ENCODE measurements at places on chromosomes 1 and 21.

DNA sequence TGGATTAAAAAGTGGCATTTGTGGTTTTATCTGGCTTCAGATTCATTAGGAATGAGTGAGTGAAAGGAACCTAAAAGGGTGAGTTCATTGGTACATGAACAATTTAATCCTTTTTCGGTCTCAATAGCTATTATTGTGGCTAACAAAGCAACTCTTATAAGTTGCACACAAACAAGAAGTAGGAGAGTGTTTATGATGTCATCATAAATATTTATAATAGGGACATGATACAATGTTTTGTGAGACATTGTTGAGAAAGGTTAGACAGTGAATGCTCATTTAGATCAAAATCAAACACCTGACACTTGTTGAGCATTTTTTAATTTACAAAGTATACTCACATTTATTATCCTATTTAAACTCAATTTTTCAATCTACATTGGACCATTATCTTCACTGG is 363.4 kb downstream of the PDE4B start:
- DNase-seq, result no peak

- peak; percentile 57 for DNase-seq
Measured at GRCh38 chr1:39866767-39867166, 16.5 kb downstream of the TRIT1 start.

DNA sequence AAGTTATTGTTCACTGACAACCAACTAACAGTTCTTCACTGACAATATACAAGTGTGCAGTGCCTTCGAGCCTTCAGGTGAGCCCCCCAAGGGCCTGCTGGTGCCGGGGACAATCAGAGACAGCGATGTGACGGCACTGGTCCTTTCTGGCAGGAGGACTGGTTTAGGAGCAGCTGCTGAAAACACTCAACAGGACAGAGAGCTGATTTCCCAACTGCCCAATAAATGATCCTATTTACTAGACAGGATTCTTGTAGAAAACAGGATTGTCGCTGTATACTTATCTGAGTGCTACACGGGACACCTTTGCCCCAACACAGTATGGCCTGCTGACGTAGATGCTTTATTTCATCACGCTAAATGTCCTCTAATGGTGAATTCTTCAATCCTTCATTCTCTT is 65.4 kb downstream of the TP53BP2 start:
- DNase-seq, result no peak

- no peak for DNase-seq
Measured at GRCh38 chr1:226871636-226872327, 1.4 kb downstream of the PSEN2 start.

DNA sequence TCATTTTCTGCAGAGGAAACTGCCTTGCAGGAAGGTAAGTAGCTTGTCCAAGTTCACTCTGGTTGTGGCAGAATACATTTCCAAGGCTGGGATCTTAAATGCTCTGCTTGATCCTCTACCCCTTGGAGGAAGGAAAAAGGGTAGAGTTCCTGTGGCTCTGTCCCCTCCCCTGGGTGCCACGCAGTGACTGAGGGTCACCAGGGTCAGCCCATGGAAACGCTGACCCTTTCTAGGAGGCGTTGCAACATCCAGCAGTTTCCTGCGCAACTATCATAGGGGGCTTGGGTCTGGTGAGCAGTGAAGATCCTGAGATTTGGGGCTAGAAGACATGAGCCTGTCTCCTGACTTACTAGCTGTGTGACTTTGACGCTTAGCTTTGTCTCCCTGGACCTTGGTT is 29.4 kb upstream of the EPS8L3 start:
- DNase-seq, result no peak

DNA sequence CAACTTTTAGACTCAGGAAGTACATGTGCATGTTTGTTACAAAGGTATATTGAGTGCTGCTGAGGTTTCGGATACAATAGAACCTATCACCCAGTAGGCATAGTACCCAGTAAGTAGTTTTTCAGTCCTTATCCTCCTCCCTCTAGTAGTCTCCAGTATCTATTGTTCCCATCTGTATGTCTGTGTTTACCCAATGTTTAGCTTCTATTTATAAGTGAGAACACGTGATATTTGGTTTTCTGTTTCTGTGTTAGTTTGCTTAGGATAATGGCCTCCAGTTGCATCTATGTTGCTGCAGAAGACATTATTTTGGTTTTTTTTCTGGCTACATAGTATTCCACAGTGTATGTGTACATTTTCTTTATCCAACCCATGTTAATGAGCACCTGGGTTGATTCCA is 47.2 kb upstream of the TSNAX start:
- no peak for DNase-seq

GRCh38 chr1:112904071-112904830 is 51.7 kb downstream of the SLC16A1 start:
- DNase-seq, result peak; percentile 74

- DNase-seq, result no peak
Measured at GRCh38 chr1:91171898-91172297, 150.1 kb upstream of the ZNF644 start.

DNA sequence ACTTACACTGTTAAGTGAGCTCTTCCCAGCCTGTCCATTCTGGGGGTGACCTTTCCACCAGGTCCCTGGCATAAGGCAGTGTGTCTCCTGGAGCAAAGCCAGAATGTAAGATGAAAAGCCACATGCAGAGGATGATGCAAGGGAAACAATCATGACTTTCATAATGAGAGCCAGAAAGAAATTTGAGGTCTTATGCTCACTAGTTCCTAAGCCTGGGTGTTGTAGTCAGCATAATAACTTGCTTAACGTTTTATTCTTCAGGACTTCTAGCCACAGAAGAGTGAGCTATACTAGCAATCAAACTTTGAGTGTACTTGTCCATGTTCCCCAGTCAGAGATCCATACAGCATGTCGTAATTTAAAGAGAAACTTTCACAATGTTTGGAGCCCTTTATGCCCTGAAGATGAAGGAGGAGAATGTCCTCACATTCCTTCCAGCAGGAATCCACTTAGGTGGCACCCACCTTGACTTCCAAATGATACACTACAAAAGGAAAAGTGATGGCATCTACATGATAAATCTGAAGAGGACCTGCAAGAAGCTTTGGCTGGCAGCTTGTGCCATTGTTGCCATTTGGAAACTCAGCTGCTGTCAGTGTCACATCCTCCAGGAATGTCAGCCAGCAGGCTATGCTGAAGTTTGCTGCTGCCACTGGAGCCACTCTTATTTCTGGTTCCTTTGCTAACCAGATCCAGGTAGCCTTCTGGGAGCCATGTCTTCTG is 60.5 kb upstream of the FOXD3 start:
- DNase-seq, result peak; percentile 20

- no peak for DNase-seq
Measured at GRCh38 chr1:10900251-10900651, 103.8 kb upstream of the CASZ1 start.

- no peak for DNase-seq
Measured at GRCh38 chr1:239606850-239607400, 220.6 kb downstream of the CHRM3 start.

- DNase-seq, result no peak
Measured at GRCh38 chr1:29436181-29436785, 200.0 kb downstream of the PTPRU start.
